ENCODE measurements at places on chromosomes 3 and 15.

GRCh38 chr15:78873793-78874765 is 1.4 kb downstream of the MORF4L1 start:
- DNase-seq, result peak; percentile 37

- no peak for DNase-seq
Observed at GRCh38 chr15:40330368-40330836, 6.9 kb downstream of the INAFM2 start.

DNA sequence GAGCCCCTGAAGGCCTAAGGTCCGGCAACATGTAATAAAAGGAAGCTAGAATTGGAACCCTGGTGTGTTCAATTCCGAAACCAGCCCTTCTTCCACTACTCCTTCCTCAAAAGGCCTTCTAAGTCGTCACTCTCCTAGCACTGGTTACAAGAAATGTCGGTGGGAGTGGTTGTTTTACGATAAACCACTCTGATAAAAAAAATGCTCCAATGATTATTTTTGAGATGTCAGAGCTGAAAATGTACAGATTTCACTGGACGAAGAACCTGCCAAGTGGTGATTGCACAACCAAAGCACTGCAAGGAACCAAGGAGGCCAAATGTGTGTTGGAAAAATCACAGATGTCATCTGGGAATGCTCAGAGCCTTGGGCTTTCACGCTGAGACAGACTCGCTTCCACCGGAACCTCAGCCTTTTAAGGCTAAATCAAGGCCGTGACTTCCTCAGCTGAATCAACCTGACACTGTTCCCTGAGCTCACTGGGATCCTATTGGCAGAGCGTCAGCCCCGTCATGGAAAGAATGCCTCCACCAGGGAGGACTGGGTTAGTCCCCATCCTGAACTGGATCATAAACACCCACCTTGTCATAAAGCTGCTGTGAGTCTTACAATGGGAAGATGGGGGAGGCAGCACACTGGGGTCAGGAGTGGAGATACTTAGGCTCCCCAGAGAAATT is 108.1 kb upstream of the THBS1 start:
- peak; percentile 34 for DNase-seq

DNA sequence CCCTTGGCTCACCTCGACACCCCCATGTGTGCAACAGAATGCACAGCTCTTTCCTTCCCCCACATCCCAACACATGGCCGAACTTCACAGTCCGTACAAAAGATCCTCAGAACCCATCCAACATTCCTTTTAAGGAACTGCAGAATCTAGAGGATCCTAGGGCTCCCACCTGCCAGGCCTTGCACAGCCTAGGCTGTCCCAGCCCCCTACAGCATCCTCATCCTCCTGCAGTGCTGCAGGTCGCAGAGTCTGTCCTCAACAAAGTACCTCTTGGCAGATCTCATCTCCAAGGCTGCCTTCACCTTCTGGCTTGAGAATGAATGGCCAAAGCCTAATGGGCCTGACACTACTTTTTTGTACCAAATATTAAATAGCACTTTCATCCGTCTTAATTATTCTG is 19.8 kb downstream of the PRR23E start:
- no peak for DNase-seq

DNA sequence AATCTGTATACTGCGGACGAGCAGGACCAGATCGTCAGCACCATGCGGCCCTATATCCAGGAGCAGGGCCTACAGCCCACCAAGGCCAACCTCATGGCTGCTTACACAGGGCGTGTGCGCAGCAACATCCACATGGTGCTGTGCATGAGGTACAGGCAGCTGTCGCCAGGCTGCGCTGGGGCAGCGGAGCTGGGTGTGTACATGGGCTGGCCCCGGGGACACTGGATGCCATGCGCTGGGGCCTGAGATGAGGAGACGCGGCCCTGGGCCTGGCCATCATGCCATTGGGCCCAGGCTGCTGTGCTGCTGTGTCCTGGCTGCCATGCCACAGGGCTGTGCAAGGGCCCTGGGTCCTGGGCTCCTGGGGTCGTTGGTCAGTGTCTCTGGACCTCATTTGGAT is 61.5 kb downstream of the SEMA3G start:
- DNase-seq, result no peak

- DNase-seq, result no peak
Observed at GRCh38 chr3:50254577-50255250, 14.2 kb upstream of the SEMA3B start.

- no peak for DNase-seq
Observed at GRCh38 chr3:110493438-110494092, 578.1 kb upstream of the NECTIN3 start.

DNA sequence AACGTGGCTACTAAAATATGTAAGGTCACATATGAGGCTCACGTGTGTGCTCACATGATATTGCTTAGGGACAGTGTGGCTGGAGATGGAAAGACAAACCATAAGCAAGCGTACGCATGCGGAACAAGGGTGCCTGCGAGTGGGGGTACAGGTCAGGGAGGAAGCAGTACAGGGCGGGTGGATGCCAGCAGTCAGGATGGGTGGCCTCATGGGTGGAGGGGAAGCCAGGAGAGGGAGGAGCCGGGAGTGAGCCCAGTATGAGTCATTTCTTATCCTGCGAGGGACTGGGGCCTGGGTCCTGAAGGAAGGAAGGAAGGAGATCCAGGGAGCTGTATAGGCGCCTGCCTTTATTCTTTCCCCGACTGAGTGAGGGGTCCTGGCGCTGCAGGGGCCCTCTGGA is 42.0 kb upstream of the CGNL1 start:
- no peak for DNase-seq

DNA sequence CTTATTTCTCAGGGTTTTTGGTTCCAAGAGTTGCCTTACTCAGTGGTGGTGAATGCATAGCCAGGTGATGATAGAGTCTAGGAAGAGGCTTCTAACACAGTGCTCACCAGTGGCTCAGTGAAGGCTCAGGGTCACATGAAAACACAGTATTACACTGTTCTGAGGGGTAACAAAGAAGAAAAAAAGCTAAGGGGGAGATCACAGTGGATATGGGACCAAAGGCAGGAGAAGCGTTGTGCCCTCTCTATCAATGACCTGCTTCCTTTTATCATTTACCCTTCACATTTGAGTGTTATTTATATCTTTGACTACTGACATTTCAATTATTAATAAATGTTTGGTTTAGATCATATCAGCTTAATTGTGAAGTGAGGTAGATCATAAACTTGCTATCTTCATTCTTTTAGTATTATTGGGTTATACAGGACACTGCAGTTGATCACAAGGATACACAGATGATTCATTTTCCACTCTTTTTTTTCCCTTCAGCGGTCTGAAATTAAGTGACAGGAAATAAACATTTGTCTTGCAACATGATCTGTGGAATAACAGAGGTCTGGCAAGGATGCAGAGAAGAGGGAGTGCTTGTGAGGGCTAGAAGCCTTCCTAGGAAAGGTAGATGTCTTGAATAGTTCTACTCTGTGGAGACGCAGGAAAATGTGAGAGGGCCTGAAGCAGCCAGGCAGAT is 171.7 kb downstream of the C3orf38 start:
- DNase-seq, result no peak

DNA sequence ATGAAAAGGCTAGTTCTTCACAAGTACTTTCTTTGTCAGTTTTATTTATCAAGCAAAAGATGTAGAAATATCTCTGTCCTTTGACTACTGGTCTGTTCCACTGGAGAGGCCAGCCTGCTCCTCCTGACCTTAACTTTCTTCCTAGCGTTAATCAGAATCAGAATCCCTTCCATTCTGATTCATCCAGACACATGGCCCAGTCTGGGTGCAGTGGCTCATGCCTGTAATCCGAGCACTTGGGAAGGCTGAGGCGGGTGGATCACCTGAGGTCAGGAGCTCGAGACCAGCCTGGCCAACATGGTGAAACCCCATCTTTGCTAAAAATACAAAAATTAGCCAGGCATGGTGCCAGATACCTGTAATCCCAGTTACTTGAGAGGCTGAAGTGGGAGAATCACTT is 32.0 kb upstream of the MANF start:
- no peak for DNase-seq

DNA sequence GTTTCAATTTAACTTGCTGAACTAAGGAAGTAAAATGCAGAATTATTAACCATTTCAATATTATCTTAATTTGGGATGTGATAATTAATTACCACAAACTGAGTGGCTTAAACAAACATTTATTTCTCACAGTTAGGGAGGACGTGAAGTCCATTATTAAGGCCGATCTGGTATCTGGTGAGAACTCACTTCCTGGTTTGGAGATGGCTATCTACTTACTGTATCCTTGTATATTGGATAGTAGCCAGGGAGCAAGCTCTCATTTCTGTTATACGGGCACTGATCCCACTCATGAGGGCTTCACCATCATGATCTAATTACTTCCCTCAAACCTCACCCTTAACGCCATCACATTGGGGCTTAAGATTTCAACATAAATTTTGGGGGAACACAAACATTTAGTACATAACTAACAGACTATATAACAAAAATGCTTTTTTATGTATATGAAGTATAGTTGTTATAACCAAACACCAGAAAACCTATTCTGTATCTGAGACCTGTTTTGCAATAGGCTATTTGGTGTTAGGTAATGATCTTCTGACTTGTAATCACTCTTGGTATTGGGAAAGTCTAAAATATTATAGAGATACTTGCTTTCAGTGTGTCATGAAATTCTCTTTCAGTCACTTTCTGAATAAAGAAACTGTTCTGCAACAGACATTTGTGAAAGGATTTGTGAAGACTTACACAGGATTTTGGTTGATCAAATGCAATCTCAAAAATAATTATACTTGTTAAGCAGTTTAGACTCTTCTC is 4.7 kb upstream of the KPNA4 start:
- no peak for DNase-seq

DNA sequence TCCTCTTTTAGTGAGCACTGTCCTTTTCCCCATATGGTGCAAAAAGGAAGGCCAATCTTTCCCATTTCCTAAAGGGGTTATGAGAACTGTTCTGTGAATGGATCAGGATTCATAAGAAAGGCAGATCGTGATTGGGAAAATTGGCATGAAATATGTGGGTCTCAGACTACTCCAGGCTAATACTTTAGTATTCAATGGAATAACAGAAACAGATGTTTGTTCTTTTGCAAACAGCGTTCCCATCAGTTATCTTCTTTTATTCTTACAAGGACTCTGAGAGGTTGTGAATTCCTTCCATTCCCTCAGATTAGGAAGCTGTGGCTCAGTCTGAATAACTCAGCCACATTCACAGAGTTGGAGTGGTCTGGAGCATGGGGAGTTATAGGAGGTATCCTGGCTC is 51.3 kb upstream of the MTMR10 start:
- no peak for DNase-seq

- DNase-seq, result no peak
Observed at GRCh38 chr3:11901286-11901875, 54.7 kb upstream of the TAMM41 start.

GRCh38 chr3:141878817-141879216 is 2.4 kb downstream of the ATP1B3 start:
- no peak for DNase-seq

- DNase-seq, result peak; percentile 53
Observed at GRCh38 chr3:65400899-65401298, 637.8 kb downstream of the MAGI1 start.

DNA sequence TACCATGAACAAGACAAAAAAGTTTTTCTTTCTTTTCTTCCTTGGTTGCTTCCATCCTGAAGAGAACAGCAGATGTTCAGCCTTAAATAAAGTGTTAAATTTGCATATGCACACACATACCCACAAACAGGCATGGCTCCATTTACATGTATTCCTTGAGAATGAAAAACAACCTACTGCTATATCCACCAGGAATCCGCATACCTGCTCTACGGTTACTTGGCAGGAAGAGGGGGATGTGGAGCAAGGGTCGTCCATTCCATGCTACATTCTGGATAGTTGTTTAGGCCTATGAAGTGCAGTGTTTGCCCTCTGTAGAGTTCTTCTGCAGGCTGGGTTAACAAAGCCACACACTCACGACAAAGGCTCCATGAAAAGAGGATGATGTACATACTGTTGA is 322.8 kb downstream of the KCNH8 start:
- DNase-seq, result no peak

DNA sequence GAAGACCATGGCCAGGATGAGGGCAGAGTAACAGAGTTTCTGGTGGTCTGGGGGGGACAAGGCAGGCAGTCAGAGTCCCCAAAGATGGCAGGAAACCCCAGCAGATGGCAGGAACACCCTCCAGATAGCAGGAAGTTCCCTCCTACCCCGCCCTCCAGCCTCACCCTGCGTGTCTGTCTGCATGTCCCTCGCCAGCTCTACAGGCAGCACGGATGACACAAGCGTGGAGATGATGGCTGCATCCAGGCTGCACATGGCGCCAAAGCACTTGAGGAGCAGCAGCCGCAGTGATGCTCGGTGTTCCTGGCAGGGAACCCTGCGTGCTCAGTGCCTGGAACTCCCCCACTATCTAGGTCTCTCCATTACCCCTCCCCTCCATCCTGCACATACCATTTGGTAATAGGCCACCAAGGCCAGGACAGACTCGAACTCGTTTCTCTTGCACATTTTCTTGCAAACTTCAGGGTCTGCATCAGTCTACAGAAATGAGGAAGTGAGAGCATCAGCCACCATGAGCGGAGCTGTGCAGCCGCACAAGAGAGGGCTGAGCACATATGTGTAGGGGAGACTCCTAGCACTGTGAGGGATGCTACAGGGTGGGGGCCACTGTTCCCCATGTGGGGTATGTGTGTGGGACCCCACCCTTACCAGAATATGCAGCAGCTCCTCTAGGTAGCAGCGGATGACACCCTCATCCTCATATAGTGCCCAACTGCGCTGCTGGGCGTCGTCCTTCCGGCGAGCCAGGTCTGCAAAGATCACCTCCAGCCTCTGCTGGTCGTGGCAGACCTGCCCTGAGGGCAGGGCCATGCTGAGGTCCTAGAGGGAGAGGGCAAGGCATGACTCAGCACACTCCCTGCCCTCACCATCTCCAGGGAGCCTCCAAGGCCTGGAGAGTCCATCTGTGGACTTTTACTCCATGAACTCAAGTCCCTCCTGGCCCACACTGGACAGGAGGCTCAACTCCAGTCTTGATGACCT is 6.0 kb downstream of the NCKIPSD start:
- no peak for DNase-seq

DNA sequence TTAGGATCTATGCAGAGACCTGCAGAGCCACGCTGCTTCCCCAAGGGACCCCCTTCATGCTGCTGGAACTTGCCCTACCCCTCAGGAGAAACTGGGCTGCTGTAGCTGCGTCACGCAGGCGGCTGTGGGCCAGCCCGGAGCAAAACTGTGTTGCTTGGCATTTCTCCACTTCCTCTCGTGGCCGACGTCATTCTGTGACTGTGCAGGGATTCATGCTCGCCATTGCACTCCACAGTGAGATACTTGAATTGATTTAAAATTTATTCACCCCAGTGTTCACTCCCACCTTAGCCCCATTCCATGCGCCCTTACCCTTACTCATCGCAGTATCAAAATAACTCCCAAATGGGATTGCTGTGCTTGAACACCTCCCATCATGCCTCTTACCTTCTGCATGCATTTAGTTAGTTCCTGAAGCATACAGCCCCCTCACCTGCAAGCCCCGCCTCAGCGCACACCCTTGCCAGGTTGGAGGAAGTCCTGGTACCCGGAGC is 45.7 kb downstream of the TMEM44 start:
- no peak for DNase-seq

- no peak for DNase-seq
Observed at GRCh38 chr3:73213896-73214295, 152.4 kb downstream of the EBLN2 start.

Data from retina (tissue), 1 donor.